ENCODE measurements at places on chromosomes 4 and X.

- no peak for DNase-seq
Measured at GRCh38 chr4:111542056-111542455, 603.2 kb upstream of the FAM241A start.

- DNase-seq, result no peak
Measured at GRCh38 chr4:89022426-89023128, 34.4 kb downstream of the FAM13A start.

DNA sequence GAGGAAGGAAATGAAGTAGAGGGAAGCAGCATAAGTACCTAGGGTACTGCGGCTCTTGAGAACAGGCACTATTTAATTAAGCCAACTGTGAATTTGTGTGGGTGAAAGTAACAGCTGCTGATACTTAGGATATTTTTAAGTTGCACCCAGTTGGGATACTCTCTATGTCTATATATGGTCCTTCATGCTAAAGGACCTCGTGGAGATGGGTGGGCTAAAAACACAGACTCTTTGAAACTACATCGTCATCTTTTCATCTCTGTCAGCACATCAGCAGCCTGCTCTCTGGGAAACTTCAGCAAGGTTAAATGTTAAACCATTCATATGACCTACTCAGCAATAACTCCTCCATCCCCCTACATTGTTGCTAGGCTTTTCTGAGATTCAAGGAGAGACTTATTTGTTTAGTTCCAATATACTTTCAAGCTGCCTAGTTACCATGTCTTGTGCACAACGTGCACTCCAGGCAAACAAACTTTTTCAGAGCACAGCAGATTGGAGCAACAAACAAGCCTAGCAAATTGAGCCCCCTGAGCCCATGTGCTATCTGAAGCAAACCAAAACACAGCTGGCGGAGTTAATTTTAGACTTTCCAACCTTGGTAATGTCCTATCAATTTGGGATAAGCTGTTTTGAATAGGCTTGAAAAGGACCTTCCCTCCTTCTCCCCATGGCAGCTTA, 6.2 kb upstream of the MOB1B start:
- no peak for DNase-seq

DNA sequence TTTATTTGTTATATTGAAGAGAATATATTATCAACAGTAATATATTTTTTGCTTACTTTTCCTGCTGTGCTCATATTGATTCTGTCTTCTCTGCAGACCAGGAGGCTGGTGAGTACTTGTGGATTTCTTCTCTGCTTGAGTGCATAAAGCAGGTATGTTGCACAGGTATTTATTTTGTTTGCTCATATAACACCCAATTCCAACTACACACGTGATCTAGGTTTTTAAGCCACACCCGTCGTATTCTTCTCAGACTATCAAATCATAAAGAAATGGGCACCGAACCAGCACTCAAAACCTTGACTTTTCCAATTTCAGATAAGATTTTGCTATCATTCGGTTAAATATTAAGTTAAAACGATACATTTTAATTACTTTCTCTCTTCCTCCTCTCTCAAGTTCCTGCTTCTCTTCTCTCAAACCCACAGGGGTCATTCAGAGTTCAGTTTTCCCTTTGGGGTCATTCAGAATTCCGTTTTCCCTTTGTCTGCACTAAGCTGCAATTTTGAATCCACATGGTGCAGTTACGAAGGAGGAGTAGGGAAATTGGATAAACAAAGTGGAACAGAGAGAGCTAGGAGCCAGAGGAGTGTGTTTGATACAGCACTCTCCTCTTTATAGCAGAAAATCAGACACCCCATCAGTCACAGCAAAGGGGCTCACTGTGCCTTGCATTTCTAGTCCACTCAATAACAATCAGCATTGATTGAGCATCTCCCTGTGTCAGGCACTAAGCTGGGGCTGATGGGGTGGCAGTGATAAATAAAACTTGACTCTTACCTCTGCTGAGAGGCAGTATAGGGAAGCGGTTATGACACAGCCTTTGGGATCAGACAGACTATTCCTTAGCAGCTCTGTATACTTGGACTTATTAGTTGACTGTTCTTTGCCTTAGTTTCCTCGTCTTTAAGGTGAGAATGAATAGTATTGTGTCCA, at the start of gene ADH1C:
TSS of gene ADH1C (minus strand) at position 145 of the 936 bp plus-strand sequence. CDS start at position 74, 71 bp downstream.
- DNase-seq, result no peak

DNA sequence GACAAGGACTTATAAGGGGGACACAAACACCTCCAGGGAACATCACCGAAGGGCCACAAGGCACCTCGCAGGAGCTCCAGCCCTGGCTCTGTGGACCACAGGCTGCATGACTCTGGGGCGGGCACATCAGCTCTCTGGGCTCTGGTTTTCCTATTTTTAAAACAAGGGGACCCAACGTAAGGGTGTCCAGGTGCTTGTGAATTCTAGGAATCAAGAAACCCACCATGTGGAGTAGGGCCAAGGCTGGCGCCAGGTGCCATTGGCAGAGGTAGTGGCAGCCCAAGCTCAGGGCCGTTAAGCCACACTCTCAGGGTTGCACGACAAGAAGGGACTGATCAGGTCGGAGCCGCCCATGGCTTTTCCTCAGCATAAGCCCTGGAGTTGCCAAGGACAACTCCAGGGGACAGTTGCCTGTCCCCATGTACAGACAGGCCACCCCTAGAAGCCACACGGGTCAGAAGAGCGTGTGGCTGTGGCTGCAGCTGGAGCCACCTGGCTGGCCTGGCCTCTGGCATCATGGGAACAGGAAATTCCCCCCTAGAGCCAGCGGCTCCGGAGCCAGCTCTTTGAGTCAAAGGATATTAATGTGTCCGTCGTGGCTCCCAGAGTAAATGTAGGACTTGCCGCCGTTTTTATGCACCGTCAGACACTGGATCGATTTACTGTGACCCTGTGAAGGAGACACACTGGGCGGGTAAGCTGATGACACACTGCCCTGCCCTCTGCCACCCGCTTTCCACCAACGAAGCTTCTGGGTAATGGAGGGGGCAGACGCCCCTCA, 32.5 kb downstream of the WDR1 start:
- no peak for DNase-seq
